ENCODE measurements at places on chromosomes 4 and X.

DNA sequence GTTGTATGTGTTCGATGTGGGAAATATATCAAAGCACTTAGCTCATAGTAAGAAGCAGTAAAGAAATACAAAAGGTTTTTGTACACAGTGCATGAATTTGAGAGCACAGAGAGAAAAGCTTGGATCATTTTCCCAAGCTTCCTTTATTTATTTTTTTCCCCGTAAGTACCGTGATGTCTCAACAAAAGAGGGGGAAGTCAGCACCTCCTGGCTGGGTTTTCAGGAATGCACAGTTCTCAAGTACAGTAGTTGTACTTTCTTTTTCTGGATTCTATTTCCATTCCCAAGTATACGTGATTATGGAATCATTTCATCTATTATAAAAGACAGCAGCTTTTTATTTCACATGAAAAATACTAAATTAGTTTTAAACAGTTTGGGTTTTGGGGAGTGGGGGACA lies 171.5 kb upstream of the EDNRA start:
- peak; percentile 22 for DNase-seq

GRCh38 chrX:56978172-56978571 lies 17.2 kb downstream of the SPIN3 start:
- peak; percentile 19 for DNase-seq

GRCh38 chr4:161583549-161583948 lies 580.3 kb downstream of the FSTL5 start:
- no peak for DNase-seq

DNA sequence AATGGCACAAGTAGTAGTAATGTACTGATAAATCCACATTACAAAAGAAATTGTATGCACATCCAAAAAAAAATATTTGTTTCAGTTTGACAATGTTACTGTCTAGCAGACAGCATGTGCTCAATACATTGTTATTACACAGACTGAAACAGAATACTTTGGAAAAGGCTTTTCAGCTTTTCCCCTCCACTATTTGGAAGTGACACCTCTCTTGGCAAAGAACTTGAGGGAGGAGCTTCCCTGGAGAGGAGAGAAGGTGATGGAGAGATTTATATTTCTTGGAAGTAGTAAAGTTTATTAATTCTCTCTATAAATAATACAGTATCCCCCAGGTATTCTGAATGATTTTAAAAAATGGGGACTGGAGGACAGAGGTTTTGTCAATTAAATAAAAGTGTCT lies 131.8 kb downstream of the SCFD2 start:
- DNase-seq, result peak; percentile 63

GRCh38 chr4:82905205-82905604 lies 4.7 kb downstream of the THAP9 start:
- DNase-seq, result no peak

- DNase-seq, result no peak
Measured at GRCh38 chr4:24497221-24497620, 87.1 kb downstream of the DHX15 start.

- peak; percentile 50 for DNase-seq
Measured at GRCh38 chr4:147355032-147355656, 125.8 kb upstream of the EDNRA start.

DNA sequence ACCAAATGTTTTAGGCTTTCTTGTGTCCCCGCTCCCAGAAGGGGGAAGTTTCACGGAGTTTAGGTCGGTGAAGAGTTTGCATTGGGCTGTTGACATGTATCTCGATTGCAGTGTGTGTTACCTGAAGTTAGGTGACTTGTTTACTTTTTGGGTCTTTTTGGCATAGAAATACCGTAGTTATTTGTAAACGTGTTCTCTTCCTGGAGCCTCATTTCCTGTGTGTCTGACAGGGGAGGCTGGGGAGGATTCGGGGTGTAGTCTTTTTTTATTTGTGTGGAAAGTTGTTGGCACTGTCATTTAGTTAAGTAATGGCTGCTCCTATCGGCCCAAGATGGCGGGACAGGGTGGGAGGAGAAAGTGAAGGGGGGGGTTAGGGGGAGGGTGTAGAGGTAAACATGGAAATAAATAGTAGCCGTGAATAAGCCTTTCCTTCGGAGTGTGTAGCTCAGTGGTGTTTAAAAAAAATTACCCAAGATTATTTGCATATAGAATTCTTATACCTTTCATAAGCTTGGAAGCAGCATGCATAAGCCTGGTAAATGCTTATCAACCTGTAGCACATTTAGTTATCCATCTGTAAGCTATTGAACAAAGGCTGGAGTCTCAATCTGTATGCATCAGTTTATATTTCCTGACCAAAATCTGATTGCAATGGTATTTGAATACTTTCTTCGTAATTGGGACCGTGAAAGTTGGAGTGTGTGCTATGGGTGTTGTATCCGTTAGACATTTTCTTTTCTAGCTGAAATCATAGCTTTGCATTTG lies 1.6 kb downstream of the KDM6A start:
- DNase-seq, result peak; percentile 55

- no peak for DNase-seq
Measured at GRCh38 chr4:159269116-159269515, 166.2 kb downstream of the RAPGEF2 start.

- DNase-seq, result no peak
Measured at GRCh38 chr4:156118507-156119220, 165.0 kb upstream of the CTSO start.

- no peak for DNase-seq
Measured at GRCh38 chr4:163495900-163496299, 1.4 kb downstream of the TMA16 start.

DNA sequence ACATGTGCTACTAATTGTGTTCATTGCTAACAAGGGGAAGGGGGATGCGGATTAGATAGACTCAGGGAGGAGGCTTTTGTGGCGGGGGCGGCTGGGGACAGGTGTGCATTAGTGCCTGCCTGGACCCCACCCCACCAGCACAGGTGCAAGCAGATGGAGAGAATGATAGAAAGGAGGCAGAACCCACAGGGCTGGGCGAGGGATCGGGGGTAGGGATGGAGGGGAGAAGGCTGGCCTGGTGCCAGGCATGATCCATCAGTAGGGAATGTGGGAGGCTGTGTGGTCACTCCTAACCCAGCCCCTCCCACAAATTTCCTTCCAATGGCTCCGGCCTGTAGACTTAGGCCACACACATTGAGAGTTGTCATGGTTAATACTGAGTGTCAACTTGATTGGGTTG lies 30.5 kb upstream of the CRMP1 start:
- no peak for DNase-seq

GRCh38 chr4:126869967-126870366 lies 762.8 kb upstream of the INTU start:
- no peak for DNase-seq

DNA sequence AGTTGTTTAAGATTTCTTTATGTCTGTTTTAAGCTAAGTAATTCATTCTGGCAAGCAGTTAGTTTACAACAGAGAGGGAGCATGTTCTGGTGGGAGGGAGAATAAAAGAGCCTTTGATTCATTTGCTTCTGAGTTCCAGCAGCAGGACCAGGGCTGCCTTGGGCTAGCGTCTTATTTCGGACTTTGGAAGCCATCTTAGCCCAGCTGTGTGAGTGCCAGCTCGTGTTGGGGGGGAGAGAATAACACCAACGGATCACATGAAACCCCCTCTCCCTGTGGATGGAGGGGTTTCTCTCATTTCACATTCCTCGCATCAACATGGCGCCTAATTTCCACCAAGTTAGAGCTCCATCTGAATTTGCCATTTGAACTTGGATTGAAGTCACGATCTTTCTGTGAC lies 7.4 kb downstream of the GAB1 start:
- peak; percentile 68 for DNase-seq

DNA sequence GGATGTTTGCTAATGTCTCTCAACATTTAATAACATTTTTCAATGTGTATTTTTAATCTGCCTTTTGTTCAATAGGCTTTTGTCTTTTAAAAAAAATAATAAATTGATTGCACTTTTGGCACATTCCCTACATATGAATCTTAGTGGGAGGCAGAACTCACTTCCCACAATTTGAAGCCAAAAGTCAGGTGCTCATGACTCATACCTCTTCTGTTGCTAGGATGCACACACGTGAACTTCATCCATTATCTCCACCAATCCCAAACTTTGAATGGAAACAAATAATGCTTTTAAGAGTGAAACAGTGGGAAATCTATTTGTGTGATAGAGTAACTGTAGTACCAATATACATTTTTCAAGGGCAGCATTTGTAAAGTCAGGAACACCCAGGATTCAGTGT lies 260.5 kb downstream of the IQCM start:
- DNase-seq, result no peak

DNA sequence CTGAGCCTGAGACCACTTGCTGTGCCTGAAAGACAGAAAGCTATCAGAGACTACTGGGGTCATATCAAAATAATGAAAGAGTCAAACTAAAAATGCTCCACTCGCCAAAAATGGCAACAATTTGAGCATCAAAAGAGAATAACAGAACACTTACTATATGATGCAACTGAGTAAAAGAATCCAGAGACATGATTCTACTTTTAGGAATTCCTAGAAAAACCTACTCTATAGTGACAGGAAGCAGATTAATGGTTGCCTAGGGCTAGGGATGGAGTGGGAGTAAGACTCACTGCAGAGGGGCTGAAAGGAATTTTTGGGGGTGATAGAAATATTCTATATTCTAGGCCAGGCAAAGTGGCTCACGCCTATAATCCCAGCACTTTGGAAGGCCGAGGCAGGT lies 29.4 kb upstream of the SLAIN2 start:
- no peak for DNase-seq

DNA sequence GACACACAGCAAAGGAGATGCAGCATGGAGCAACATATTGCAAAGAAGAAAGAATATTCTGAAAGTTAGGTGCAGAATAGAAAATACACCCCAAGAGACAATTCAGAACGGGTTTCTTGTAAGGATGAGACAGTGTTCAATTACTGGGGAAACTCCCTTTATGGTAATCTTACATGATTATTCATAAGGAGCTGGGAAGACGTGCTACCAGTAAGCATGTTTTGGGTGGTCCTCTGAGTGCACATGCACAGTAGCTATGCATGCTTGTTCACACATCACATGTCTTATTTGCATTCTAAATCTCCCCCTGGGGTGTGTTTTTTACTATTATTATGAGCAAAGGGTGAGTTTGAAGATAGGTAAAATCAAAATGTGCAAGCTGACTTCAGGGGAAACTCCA lies 1448.8 kb downstream of the TECRL start:
- no peak for DNase-seq

GRCh38 chrX:14491689-14492088 lies 37.6 kb upstream of the GLRA2 start:
- DNase-seq, result no peak

DNA sequence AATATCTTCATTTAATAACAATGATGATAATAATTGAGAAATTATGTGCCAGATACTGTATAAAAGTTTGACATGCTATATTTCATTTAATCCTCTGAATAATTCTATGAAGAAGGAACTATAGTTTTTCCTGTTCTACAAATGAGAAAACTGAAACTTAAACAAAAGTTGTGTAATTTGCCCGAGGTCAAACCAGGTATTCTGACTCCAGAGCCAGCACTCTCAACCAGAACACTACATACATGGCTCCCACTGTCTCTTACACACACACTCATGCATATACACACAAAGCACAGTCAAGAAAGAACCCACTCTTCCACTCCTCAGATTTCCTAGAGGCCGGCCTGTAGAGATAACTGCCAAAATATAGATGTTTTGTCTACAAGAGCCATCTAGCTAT lies 374.0 kb upstream of the EMCN start:
- no peak for DNase-seq

DNA sequence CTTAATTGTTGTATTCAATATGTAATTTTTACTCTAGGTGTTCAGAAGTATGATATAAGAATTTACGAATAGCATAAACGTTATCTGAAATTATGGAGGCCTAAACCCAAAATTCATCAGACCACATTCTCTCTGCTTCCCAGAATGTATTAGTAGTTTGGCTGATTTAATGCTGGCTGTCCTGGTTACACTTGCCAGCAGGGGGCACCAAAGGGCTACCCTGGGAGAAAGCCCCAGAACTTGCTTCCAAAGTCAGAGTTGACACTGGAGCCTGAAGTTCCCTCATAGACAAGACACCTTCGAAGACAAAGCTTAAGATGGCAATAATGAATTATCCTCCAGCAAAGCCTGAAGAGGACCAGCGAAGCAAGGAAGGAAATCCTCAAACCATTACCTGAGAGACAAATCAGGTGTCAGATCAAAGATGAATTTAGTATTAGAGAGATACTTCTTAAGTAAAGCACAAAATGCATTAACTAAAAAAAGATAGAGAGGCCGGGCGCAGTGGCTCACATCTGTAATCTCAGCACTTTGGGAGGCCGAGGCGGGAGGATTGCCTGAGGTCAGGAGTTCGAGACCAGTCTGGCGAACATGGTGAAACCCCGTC lies 11.3 kb upstream of the ANOS1 start:
- DNase-seq, result peak; percentile 30

DNA sequence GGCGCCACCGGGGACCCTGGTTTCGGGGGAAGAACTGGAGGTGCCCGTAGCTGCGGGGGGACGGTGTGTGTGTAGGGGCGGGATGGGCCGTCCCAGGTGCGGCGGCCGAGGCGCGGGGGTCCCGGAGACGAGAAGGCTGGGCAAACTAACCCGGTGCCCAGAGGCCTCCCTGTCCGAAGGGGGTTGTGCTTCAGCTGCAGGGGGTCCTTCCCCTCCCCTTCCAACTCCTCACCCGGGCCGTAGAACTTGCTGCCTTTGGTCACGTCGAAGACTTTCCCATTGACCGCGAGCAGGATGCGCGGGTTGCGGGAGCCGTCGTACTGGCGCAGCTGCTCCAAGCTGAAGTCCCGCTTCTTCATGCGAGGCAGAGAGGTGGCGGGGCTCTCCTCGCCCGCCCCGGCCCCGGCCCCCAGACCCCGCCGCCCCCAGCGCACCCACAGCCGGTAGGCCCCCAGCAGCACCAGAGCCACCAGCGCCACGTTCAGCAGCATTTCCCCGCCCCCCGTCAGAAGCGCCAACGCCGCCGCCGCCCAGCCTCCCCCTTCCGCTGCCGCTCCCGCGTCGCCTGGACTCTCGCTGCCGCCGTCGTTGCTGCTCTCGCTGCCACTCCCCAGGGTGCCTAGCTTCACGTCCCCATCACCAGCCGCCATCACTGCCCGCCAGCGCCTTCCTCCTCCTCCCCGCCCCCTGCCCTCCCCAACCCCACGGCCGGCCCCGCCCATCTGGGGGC lies at the start of gene PGRMC2:
Gene PGRMC2 (minus strand): TSS at position 673 of the 730 bp plus-strand sequence. CDS start 23 bp downstream, at position 650.
- DNase-seq, result peak; percentile 62

DNA sequence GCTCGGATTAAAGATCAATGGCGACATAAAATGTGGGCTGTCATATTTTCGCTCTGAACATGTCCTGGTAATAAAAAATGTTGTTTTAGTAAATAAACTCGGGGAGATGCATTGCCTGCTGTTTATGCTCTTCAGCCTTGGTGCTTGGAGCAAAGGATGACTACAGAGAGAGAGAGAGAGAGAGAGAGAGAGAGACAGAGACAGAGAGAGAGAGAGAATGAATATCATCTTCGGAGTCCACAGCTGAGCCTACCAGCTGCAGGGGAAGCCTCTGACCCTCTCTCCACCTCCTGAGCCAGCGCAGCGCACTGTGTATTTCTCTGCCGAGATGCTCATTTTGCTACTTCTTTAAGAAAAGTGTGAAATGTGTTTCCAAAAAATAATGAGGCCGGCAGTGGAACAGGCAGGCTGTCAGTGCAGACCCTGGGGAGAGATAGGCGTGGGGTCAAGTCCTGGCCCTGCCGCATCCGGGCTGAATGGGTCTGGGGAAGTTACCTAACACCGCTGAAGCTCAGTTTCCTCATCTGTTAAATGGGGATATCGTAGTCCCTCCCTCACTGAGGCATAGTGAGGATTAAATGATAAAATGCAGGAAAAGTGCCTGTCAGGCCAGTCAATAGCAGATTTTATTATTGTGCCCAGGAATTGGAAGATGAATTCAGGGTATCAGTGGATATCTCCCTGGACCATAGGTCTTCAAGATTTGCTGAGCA lies 58.5 kb upstream of the LGI2 start:
- DNase-seq, result no peak

- DNase-seq, result no peak
Measured at GRCh38 chrX:84735025-84735424, 232.8 kb upstream of the HDX start.

- no peak for DNase-seq
Measured at GRCh38 chrX:109714340-109714958, 18.6 kb downstream of the ACSL4 start.
